ENCODE measurements at places on chromosomes 6 and 20.

DNA sequence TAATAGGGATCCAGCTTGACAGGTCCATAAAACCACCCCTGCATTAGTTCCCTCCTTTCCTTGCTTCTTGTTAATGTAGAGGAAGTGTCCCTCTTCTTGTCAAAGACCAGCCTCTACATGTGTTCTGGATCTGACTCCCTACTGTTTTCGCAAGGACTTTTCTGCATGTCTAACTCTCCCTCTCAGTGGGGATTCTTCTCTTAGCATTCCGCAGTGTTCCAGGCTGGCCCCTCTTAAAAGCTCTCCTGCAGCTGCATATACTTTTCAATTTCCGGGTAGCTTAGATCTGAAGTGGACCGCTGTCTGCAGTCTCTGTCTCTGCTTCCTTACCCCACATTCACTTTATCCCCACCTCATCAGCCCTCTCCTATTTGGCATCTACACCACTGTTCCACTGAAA, 96.1 kb upstream of the MAN1A1 start:
- no peak for DNase-seq

DNA sequence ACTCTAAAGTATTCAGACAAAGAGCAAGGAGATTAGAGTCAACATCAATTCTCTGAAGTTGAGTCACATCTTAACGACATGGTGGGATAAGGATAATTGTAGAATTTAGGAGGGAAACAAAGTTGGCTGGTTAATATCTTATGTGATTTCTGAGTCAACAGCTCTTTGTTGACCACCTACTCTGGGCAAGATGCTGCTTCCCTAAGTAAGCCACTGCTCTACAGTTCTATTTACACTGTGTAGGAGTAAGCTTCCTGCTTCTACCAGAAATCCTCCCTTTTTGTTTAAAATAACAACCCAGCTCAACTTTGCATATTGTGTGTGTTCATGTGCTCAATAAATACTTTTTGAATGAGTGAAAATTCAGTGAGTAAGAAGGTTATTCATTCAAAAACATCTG, 3.1 kb downstream of the HS3ST5 start:
- no peak for DNase-seq

DNA sequence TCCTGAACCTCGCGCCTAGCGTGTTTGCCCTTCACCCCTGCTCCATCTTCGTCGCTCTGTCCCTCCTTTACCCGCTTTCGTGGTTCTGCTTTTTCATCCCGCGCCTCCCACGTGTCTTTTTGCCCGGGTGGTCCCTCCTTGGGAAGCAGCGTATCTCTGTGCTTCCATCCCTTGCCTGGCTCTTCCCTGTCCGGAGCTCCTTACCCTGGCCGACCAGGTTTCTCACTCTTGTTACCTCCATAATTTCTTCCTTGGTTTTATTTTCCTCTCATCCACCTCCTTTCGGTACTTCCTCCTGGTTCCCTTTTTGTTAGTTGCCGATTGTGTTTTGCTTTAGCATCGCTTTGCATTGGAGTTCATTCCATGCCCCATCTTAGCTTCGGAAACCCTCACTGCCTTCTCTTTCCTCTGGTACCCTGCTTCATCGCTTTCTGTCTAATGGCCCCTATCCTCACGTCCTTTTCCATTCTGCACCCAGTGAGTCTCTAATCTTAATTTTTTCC, 735 bp downstream of the FAM135A start:
- no peak for DNase-seq

DNA sequence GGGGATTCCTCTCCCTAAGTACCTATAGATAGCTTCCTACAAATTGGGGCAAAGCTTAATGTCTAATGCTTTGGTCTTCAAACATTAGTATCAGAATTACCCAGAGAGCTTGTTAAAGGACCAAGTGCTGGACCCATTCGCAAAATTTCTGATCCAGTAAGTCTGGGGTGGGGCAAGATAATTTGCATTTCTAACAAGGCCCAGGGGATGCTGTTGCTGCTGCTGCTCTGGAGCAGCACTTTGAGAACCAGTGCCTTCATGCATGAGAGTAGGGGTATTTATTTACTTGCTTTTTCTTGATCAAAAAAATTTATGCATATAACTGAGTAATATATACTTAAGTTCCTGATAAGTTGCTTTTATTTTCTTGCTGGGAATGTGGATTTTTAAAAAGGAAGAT, 24.5 kb upstream of the COL19A1 start:
- DNase-seq = no peak

DNA sequence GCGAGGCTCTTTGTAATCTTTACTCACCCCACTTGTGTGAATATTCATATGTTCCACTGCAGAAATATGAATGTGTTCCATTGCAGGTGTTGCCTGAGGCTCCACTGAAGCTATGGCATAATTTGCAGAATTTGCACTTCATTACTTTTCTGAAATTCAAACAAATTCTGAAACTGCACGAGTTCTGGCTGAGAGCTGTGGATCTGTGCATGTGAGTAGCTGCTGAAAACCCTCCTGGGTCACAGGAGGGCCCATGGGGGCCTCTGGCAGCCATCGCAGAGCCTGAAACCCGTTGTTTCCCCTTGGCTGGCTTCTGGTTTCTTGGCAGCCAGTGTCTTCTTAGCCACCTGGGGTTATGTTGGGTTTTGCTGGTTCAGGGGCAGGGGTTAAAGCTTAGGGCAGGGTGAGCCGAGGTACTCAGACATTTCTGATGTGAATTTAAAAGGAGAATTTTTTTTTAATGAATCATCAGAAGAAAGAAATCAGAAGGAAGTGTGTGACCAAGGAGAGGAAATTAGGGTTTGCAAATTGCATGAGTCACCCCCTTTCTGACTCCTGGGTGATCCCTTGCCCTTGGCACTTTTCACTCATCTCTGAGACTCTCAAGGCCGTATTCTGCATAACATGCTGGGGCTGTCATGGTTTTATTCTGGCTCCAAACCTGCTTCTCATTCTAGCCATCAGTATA, 40.6 kb downstream of the TOX2 start:
- DNase-seq = no peak

All from LNCaP clone FGC (cell line).